ENCODE measurements at places on chromosomes 6 and 20.

DNA sequence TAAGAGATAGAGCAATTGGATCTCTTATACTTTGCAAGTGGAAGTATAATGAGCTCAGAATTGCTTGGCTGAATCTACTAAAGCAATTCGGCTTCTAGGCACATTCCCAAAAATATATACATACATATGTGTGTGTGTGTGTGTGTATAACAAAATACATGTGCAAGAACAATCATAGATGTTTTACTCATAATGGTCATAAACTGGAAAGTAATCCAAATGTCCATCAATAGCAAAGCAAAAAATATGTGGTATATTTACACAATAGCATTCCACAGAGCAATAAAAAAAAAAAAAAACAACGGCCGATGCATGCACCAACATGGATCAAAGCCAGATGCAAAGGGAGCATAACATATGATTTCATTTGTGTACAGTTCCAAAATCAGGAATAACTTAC, 707.9 kb downstream of the RFPL4B start:
- DNase-seq = no peak

DNA sequence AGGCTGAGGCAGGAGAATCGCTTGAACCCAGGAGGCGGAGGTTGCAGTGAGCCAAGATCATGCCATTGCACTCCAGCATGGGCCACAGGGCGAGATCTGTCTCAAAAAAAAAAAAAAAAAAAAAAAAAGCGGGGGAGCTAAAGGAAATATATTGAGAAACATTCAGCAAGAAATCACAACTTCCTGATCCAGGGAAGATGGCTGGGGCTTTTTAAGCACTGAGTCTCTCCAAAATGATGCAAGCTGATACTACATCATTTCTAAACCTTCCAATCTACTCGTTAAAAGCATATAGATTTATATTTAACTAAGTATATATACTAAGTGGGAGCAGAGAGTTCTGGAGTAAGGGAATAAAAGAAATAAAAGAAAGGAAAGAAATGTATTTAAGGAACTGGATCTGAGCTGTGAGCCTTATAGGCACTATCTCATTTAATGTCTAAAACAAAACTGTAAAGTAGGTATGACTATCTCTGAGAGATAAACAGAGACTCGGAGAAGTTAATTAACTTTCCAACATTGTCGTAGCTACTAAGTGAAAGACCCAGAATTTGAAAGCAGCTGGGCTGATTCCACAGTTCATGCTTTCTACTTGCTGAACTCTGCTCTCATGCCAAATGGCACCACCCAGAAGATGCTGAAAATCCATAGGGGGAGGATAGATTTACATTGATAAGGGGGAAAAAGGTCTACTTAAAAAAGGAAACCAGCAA, 215.0 kb upstream of the MARCKS start:
- DNase-seq = no peak

DNA sequence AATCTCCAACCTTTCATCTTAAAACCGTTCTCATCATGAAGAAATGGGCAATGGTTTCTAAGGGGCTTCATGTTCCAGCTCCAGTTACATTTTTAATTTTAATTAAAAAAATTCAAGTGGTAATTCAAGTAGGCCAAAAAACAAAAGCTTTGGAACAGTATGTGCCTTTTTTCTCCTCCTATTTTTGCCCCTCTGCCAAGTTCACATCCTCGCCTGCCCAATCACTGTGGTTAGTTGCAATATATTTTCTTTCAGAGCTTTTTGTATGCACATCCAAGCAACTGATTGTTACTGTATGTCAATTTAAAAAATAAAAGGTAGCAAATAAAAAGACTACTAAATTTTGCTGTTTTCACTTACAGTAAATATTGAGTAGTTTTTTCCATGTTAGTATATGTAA, 99.8 kb upstream of the B3GAT2 start:
- DNase-seq = no peak

- no peak for DNase-seq
These were observed 216.9 kb downstream of the EYA2 start for GRCh38 chr20:47111576-47111975.

DNA sequence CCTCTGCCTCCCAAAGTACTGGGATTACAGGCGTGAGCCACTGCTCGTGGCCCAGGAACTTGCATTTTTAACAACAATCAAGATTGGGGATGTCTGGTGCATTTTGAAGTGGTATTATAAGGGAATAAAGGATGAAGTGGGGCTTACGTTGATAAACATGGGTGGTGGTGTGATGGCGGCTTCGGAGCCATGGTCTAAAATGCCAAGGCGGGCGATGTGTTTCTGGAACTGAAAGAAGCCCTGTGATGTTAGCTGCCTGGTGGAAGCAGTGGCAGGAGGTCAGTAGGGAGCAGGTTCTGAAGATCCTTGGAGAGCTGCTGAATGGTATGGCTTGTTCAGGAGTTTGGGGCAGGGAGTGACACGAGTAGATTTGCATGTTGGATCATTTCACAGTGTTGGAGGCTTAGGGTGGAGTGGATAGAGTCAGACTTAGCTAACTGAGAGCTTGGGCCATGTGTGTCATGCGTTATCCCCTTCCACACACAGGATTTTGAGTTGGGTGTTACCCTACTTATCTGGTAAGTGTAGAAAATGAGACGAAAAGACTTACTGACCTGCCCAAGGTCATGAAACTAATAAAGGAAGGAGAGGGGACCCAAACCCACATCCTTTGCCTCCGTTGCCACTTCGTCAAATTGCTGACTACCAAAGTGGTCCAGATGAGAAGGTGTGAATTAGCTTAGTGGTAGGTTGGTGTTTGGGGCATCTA, 1.5 kb downstream of the NELFCD start:
- no peak for DNase-seq

All from HT1080 (cell line).